GF-D8 (cell line): ENCODE measurements at places on chromosomes 7 and 10.

DNA sequence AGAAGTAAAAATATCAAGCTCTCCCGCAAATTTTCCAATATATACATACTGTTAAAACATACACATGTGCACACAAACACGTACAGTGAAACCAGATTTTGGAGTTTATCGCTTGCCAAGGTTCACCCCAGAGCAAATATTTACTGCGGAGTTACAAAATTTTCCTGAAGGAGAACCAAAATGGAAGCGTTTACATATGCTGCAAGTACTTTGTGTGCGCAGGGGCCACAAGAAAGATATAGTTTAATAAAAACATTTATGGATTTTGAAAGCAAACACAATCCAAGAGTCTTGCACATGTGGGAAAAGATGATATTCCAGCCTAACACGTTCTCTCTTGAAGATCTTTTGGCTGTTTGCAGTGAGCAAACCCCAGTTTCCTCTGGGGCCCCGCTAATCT, 301.3 kb upstream of the NFE2L3 start:
- DNase-seq: no peak

GRCh38 chr10:126783806-126784557, 113.5 kb upstream of the C10orf90 start:
- DNase-seq: no peak

DNA sequence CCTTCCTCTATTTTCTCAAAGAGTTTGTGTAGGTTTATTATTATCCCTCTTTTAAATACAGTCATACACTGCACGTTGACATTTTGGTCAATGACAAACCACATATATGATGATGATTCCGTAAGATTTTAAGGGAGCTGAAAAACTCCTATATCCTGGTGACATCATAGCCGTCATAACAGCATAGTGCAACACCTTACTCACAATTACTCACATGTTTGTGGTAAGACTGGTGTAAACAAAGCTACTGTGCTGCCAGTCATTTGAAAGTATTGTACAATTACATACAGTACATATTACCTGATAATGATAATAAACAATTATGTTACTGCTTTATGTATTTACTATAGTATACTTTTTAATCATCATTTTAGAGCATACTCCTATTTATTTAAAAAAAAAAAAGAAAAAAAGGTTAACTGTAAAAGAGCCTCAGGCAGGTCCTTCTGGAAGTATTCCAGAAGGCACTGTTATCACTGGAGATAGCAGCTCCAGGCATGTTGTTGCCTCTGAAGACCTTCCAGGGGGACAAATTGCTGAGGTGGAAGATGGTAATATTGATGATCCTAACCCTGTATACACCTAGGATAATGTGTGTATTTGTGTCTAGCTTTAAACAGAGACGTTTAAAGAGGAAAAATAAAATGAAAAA, 123.3 kb upstream of the CDK1 start:
- no peak for DNase-seq

GRCh38 chr7:157310676-157311185, 26.1 kb upstream of the DNAJB6 start:
- DNase-seq: no peak

GRCh38 chr10:112229901-112230300, 46.3 kb upstream of the GPAM start:
- DNase-seq: no peak

GRCh38 chr10:77357611-77358310, 279.8 kb downstream of the KCNMA1 start:
- no peak for DNase-seq

GRCh38 chr10:127148066-127148932, 48.1 kb downstream of the INSYN2A start:
- no peak for DNase-seq

GRCh38 chr10:1738950-1739349, 1.6 kb upstream of the ADARB2 start:
- no peak for DNase-seq

- no peak for DNase-seq
These were observed 173.2 kb downstream of the RTKN2 start for GRCh38 chr10:62095181-62096122.

DNA sequence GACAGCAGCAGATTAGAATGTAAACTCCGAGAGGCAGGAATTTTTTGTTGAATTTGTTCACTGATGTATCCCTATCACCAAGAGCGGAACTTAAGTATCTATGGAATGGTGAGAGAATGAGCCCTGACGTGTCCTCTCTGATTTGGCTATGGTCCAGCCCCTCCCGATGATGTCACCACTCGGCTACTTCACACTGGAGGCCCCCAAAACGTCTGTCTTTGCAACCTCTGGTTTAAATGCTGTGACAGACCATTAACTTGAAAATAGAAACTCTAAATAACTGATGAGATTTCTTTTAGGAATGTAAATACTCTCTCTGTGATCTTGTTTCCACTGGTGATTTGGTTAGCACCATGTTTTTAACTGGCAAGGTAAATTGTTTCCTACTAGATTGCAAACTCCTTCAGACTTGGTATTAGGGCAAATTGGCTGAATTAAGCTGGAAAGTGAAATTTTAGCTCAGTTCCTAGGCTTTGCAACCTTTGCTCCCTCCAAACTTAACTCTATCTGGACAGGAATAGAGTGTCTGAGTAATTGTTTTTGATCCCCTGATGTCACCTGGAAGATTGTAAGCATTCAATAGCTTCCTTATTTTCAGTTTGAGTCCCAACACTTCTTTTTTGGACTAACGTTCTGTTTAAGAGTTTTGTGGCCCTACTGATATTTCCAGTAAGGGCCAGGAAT, 19.1 kb downstream of the SLC16A12 start:
- DNase-seq: no peak

DNA sequence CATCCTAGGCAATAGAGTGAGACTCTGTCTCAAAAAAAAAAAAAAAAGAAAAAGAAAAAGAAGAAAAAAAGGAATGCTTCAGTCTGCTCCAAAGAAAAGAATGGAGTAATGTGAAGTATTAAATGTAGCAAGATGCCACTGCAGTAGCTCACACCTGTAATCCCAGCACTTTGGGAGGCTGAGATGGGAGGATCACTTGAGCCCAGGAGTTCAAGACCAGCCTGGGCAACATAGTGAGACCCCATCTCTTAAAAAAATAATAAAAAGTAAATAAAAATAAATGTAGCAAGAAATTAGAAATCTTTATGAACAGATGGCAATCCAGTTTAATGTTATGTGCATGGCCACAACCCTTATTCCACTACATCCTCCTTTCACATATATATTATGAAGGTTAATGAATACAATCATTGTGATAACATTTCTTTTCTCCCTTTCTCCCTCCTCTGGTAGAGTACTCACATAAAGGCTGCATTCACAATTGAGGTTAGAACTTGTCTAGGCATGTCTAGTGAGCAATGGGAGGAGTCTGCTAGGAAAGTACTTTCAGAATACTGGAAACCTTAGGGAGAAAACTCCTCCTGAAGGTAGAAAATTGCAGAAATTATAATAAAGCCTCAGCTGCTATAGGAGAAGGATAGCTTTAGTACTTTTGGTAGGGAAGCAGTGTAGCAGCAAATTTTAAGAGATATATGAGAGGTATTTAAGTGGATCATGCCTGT, 20.4 kb downstream of the KLLN start:
- DNase-seq: no peak

DNA sequence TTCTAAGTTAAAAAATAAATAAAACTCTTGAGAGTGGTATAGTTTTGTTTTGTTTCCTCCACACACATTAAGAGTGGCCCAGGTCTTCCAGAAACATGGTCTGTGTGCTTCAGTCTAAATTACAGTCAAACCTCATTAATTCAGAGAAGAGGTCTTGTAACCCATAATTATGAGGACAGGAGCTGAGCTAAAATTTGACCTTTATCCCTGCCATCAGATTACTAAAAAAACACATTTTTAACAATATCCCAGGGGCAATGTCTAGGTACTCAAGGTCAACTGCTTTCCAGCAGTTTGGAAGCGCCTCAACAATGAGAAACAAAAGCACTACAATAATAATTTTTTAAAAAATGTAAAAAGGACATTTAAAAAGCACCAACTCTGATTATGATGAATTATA, 184.1 kb upstream of the PFKP start:
- no peak for DNase-seq
